ENCODE measurements at places on chromosomes 4 and X.

GRCh38 chrX:94515009-94515408 lies 841.0 kb downstream of the FAM133A start:
- no peak for DNase-seq

- no peak for DNase-seq
Observed at GRCh38 chr4:87982036-87982435, 6.5 kb downstream of the SPP1 start.

DNA sequence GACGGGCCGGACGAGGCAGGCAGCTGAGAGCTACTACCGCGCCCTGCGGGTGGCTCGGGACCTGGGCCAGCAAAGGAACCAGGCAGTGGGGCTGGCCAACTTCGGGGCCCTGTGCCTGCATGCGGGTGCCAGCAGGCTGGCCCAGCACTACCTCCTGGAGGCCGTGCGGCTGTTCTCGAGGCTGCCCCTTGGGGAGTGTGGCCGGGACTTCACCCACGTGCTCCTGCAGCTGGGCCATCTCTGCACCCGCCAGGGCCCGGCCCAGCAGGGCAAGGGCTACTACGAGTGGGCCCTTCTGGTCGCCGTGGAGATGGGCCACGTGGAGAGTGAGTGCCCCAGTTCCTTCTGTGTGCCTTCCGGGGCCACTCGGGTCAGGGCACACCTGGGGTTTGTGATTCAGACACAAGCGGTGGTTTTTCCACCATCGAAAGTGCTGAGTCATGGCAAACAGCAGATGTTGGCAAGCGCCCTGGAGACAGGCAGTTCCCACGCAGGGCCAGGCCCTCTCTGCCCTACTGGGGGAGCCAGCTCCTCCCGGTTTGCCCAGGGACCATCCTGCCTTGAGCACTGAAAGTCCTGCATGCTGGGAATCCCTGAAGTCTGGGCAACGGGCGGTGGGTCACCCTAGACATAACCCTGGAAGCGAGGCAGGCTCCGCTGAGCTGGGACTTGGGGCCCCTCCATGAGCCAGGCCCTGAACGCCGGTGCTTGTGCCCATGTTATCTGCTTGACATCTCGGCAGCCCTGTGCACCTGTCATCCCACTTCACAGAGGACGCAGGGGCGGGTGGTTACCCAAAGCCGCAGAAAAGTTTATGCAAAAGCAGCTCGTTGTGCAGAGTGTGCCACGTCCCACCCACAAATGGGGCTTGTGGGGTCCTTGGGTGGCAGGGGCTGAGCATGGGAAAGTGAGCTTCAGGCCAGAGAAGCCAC lies 29.5 kb downstream of the SH3TC1 start:
- DNase-seq: peak; percentile 49

- no peak for DNase-seq
Observed at GRCh38 chr4:4315461-4316149, 25.6 kb downstream of the ZBTB49 start.

- DNase-seq: no peak
Observed at GRCh38 chrX:148577741-148578140, 77.3 kb downstream of the AFF2 start.

- DNase-seq: no peak
Observed at GRCh38 chr4:137129441-137129840, 402.9 kb downstream of the PCDH18 start.

GRCh38 chr4:10656420-10656819 lies 28.1 kb downstream of the CLNK start:
- no peak for DNase-seq

DNA sequence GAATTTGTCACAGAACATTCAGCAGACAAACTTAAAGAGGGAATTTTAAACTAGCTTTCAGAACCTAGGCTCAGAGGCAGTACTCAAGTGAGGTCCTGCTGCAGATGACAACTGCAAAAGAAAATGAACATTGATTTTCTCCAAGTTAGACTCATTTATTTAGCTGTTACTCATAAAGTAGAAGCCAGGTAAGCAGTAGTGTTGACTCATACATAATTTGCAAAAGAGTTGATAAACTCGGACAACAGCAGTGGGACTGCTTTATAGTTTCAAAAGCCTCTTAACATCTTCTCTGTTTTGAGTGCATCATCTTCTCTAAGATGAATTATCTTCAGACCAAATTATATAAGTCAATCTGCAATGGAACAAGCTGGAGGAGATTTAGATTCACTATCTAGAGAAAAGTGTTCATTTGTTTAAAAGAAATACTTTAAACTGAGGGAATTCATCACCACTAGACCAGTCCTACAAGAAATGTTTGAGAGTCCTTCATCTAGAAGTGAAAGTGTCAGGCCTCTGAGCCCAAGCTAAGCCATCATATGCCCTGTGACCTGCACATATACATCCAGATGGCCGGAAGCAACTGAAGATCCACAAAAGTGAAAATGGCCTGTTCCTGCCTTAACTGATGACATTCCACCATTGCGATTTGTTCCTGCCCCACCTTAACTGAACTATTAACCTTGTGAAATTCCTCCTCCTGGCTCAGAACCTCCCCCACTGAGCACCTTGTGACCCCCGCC lies 49.5 kb downstream of the COQ2 start:
- no peak for DNase-seq

- DNase-seq: no peak
Observed at GRCh38 chr4:122827258-122827878, 737 bp downstream of the FGF2 start.

DNA sequence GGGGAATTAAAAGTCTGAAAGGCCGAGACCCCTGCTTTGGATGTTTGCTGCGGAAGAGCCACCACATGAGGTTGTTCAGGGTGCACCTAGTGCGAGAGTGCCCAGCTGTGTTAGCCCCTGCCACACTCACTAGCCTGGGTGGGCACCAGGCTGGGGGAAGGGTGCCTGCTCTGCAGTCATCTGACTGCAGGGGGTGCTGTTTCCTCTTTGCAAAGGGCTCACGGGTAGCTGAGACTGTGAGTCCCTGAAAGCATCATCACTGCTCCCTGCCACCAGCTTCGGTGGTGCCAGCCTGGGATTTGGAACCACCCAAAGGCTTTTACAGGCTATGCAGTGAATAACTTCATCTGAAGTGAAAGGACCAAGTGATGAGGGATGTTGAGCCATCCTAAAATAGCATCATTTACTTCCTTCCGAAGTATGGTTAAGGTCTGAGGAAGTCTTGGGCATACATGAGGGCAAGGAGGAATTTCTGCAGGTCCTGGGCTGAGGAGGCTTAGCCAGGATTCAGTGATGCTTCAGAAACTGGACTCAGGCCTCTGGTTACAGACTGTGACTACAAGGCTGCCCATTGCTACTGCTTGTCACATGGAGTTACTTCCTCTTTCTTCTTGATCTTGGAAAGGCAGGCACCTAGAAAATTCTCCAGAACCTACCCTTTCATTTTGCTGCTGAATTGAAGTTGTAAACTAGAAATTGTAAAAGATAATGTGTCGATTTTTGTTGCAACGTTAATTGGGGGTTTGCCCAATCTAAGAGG lies 293.2 kb upstream of the PRPS2 start:
- DNase-seq: no peak

DNA sequence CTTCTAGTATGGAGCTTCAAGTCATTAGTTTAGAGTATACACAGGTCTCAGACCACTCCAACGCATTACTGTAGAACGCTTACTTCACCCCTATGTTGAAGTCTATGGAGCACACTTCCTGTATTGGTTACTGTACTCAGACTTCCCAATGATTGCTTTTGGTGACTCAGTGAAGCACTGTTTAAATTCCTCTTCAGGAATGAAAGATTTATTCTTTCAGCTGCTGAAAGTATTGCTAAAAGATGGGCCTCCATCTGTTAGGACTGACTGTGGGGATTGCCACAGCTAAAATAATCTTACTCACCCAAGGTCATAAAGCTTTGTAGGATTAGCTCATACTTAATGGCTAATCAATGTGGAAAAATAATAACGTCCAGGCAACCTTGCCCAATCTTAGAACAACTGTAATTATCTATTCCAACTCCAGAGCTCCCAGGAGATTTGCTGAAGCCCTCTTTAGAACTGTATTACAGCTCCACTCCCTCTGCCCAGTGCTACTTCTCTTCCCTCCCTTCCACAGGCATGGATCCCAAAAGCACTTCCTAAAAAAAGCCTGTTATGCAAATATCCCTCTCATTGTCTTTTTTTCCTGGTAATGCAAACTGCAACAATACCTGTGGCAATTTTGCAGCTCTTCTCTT lies 281.9 kb upstream of the HS3ST1 start:
- no peak for DNase-seq

- no peak for DNase-seq
Observed at GRCh38 chr4:128840711-128841318, 31.3 kb downstream of the JADE1 start.

GRCh38 chrX:109927663-109928273 lies 75.1 kb upstream of the TMEM164 start:
- no peak for DNase-seq

DNA sequence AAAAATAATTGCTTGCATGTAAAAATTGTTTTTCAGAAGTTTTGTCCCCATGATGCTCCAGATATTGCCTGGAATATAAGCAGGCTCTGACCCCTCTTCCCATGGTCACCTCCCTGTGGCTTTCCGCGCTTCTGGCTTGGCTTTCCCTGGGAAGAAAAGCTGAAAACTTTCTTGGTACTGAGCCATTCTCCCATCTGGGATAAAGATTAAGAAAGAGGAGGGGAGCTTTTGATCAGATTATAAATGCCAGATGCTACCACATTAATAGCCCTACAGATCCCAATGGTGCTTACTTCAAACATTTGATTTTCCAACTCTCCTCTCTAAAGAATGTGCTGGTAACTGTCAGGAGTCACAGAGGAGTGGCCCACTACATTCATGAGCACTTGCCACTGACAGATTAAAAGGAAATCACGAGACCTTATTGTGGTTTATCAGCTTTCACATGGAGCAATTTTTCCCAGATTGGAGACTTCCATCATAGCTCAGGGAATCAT lies 54.4 kb upstream of the GAB1 start:
- no peak for DNase-seq

- no peak for DNase-seq
Observed at GRCh38 chrX:41148553-41148952, 63.3 kb downstream of the USP9X start.

DNA sequence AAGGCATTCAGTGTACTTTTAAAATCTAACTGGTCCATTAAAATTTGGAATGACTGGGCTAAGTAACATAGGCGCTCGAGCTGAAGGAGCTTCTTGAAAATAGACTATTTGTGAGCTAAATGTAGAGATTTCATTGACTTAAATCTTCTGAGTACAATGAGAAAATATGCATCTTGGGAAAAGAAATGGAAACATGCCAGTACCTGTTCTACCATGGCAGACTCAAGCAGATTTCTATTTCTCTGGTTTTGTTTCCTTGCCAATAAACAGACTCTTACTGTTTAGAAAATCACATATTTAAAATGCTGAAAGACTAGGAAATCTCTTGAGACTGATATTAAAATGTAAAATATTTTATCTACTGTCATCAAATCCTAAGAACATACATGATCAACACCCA lies 678.1 kb downstream of the FAT4 start:
- DNase-seq: no peak

GRCh38 chr4:2798399-2799223 lies 5.7 kb downstream of the SH3BP2 start:
- peak; percentile 59 for DNase-seq

DNA sequence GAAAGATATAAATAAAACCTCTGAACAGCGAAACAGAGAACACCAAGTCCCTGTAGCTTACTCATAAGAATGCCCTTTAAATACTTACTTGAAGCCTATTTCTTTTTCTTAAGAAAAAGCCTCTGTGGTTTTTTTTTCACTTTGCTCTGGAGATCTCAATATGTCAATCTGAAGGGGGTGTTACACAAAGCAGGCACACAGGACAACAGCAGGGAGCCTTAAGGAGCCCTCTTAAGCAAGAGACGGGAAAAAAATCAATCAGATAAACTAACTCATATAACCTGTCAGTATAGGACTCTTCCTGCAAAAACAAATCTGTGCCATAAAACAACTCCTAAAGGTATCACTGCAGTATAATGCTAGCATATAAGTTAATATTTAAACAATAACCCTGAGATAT lies 611.1 kb upstream of the ATOH1 start:
- no peak for DNase-seq

DNA sequence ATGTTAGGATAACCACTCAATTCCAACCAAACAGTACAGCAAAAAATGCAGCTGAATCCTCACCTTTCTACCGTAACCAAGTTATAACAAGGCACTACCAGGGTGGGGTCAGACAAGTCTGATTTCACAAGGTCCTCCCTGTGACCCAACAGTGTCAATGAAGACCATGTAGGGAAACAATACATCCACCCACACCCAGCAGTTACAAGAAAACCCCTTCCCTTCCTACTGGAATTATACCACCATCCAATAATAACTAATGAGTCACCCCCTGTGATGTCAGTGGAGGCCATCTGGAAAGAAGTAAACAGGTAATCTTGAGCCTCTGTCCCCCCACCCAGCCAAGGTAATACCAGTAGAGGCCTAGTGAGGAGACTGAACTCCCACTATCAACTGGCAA lies 117.6 kb downstream of the FGF16 start:
- no peak for DNase-seq

- DNase-seq: no peak
Observed at GRCh38 chrX:12997906-12998687, 23.2 kb downstream of the TMSB4X start.

DNA sequence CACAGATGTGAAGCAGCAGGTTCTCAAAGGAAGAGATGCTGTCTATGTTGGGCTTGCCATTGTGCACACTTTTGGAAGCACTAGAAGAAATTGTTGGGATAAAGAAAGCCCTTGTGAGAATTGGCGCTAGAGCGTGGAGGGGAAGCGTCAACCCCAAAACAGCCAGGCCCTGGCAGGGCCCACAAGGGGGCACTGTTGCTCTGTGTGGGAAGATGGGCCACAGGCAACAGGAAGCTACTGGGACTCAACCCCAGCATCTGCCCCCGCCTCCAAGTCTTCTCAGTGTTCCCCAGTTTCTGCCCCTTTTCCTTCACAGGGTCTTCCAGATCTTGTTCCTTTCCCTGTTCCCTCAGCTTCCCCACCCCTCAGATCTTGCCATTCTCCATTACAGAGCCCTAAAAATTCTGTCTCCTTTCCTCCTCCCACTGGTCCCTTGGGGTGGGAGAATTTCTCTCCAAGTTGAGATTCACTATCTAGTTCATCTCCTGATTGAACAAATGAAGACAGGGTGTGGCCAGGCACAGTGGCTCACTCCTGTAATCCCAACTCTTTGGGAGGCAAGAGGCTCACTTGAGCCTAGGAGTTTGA lies 85.5 kb downstream of the STARD8 start:
- DNase-seq: peak; percentile 5

DNA sequence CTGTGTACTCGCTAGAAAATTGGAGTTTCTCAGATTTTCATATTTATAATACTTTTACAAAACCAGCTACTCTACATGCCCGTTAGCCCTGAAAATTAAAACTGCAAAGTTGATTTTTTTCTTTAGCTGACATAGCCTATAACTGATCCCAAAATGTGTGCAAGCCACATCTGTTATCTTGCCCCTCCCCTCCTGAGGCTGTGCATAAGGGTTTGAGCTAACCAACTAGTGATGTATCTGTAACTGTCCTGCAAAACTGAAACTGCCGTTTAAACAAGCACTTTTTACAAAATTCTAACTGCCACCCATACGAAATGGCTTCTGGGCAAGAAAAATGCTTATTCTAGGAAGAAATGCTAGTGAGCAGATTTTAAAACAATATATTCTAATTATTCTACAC lies 59.1 kb downstream of the EDNRA start:
- DNase-seq: no peak

Data from stimulated activated naive CD4-positive, alpha-beta T cell (primary cell).